ENCODE measurements at places on chromosomes 13 and 19.

GRCh38 chr19:33254245-33254824, 28.7 kb upstream of the SLC7A10 start:
- DNase-seq = no peak

GRCh38 chr19:10712754-10713153, 5.1 kb upstream of the DNM2 start:
- DNase-seq = no peak

- no peak for DNase-seq
These were observed 190.3 kb downstream of the KCNRG start for GRCh38 chr13:50205581-50205980.

GRCh38 chr13:23690668-23691067, 120.5 kb downstream of the TNFRSF19 start:
- no peak for DNase-seq

GRCh38 chr13:86313421-86313820, 514.2 kb upstream of the SLITRK6 start:
- no peak for DNase-seq

DNA sequence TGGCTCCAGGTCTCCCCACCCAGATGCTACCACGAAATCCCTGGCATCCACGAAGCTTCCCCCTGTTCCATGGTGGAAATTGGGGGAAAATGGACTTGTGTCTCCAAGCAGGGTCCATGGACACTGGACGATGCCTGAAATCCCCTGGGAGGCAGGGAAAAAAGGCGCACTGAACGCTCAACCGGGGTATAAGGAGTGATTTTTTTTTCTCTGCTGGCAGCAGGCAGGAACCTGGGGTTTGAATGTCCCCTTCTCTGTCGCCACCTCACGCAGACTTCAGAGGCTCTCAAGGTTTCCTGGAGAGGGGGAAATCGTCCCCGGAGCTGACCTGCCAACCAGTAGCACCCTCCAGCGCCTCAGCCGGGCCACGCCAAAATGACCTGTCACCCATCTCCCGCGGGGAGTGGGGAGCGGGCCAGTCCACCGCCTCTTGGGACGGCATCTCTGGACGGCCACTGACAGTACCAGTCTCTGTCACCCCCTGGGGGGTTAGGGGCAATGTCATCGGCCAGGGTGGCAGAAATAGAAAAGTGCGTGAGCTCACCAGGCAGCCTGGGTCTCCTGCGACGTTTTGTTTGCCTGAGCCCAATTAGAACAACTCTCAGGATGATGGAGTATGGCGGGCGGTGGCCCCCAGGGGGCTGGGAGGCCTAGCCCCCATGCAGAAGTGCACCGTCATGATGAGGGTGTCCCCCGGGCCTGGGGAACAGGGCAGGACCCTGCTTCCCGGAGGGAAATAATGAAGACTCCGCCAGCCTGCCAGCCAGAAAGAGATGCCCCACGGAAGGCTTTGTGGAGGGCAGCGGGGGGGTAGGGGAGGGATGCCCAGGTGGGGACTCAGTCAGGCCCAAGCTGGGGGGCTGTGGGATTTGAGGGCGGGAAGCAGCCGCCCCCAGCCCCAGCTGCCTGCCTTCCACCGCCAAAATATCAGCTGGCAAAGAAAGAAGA, 2.6 kb downstream of the PTPRS start:
- no peak for DNase-seq

DNA sequence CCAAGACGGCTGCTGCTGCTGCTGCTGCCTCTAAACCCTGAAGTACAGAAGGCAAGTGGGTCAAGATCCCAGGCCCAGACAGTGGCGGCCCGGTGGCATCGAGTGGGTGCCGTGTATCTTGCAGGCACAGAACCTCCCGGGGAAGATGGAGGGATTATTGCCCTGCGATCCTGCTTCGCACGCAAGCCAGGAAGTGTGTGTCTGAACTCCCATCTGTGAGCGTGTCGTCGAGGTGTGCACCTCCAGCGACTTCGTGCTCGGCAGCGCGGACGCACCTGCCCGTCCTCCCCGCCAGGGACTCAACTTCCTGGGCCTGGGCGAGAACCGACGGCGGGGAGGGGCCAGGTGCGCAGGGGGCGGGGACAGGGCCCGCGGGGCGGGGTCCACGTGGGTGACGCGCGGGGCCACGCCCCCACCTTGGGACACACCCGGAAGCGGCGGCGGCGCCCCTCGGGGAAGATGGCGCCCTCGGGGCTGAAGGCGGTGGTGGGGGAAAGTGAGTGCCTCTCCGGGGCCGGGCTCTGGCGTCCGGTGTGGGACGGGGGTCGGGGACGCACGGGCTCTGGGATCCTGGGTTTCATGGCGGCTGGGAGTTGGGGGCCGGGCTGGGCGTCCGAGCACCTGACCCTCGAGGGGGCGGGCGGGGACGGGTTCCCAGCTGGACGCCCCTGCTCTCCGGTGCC, at the start of gene STXBP2:
Gene STXBP2 (plus strand): TSS at position 420 of the 683 bp plus-strand sequence. CDS start 40 bp downstream, at position 460.
- peak; percentile 84 for DNase-seq

DNA sequence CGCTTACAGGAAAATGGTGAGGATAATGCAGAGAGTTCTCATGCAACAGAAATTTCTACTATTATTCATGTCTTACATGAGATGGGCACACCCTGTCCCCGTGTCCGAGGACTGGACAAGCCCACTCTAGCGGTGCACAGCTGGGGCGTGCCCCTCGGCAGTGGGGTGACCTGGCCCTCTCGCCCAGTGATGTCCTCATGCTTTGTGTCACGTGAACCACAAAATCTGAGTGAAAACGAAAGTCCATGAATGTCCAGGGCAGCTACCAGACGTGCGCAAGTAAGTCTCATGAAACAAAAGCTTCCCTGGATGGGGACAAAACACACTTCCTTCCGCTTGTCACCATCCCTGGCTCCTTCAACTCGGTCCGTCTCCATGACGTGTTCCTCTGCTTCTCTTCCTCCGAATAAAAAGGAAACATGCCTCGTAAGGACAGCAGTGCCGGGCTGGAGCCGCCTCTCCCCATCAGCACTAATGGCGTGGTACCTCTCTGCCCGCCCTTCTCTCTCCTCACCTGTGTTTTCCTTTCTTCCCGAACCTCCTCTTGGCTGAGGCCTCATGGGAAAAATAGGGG, 45.6 kb downstream of the ANKRD10 start:
- no peak for DNase-seq

- no peak for DNase-seq
These were observed 24.7 kb downstream of the KEAP1 start for GRCh38 chr19:10478476-10478875.

Measured in epithelial cell of esophagus (primary cell).